ENCODE measurements at places on chromosomes 7 and 10.

GRCh38 chr7:110283056-110283455 is 807.9 kb upstream of the LRRN3 start:
- no peak for DNase-seq

- DNase-seq, result no peak
These were observed 130.4 kb upstream of the GDF10 start for GRCh38 chr10:47169581-47169980.

DNA sequence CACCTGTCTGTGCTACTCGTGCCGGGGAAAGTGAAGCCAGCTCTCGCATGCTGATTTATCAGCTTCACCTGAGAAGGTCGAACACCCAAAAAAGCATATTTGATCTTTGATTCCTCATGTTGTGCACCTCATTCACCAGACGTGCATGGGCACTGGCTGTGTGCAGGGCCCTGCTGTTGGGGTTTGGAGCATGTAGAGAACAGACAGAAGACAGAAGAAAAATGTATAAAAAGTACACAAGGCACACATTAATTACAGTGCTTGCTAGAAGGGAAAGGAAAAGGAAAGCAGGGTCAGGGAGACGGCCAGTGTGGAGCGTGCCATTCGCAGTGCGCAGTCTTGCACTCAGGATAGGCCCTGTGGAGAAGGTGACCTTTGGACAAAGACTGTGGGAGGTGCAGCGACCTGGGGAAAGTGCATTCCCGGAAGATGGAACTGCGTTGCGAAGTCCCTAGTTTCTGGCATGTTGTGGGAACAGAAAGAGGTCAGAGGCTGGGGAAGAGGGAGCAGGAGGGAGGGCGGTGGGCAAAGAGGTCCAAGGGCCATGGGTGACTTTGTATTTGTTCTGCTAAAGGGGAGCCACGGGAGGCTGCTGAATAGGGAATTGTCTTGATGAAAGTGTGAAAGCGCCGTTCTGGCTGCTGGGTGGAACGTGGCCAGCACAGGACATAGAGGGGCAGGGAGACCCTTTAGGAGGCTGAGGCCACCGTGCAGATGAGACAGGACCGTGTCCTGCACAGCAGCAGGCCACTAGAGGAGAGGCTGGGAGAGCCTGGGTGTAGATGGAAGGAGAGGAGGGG is 232.8 kb downstream of the GLRX3 start:
- DNase-seq, result no peak

GRCh38 chr7:105096306-105096705 is 82.3 kb downstream of the KMT2E start:
- no peak for DNase-seq

GRCh38 chr7:85630904-85631600 is 444.2 kb upstream of the SEMA3D start:
- DNase-seq, result no peak

GRCh38 chr10:119030421-119031250 is 1.1 kb downstream of the NANOS1 start:
- peak; percentile 72 for DNase-seq

GRCh38 chr7:150982351-150982750 is 4.2 kb upstream of the KCNH2 start:
- no peak for DNase-seq

GRCh38 chr10:52191049-52191448 is 123.0 kb upstream of the DKK1 start:
- DNase-seq, result no peak

GRCh38 chr10:112375721-112376395 is 1.9 kb downstream of the ACSL5 start:
- peak; percentile 35 for DNase-seq

DNA sequence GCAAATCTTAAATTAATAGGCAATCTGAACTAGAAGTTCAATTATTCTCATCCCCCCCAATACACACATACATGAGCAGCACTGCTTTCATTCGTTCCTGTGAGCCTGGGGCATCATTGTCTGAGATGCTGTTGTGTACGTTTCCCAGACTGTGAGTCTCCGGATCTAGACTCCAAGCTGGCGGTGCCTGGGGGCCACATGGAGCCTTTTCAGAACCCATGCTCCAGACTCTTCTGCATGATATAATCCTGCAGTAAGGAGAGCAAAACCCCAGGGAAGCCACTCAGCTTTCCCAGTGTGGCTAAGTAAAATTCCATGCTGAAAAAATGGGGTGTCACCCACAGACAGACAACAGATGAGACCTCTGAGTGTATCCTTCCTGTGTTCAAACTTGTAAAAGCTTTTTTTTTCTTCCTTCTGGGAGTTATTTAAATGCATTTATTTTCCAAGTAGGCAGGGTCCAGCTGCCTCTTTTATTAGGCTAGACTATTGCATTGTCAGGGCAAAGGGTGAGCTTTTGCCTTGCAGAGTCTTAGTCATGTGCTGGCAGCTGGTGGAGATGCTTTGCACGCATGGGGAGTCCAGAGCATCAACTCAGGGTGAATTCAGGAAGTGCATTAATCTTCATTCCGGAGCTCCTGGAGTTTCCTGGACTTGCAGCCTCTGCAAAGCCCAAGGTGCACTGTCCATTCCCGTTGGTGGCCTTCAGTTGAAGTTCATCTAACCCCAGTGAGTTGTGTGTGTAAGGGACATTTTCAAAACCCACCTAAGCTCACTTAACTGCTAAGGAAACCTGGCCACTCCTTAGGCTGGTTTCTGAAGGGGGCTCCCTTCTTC is 185.7 kb upstream of the ADO start:
- DNase-seq, result no peak

DNA sequence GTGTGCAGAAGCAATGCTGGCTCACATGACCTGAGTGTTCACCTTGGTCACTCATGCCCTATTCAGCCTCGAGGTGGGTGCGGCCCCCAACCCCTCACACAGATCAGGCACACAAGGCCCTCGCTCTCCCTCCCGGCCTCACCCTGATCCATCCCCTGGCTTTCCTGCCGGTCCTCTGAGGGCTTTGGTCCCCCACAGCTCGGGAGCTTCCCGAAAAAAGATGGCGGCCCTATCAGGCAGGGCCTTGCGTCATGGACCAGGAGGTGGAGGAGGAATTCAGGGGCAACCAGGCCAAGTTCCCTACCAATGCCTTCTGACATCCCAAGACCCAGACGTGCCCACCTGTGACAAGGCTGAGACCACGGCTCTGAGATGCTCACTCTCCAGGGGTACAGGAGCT is 43.7 kb upstream of the DNAAF5 start:
- no peak for DNase-seq

DNA sequence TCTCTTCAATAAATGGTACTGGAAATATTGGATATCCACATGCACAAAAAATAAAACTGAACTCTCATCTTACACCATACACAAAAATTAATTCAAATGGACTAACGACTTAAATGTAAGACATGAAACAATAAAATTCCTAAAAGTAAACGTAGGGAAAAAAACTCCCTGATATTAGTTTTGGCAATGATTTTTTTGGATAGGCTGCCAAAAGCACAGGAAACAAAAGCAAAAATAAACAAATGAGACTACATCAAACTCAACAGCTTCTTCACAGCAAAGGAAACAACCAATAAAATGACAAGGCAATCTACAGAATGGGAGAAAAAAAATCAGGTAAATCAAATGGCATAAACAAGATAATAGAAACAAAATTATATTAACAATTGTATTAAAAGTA is 65.7 kb downstream of the ORC5 start:
- no peak for DNase-seq

DNA sequence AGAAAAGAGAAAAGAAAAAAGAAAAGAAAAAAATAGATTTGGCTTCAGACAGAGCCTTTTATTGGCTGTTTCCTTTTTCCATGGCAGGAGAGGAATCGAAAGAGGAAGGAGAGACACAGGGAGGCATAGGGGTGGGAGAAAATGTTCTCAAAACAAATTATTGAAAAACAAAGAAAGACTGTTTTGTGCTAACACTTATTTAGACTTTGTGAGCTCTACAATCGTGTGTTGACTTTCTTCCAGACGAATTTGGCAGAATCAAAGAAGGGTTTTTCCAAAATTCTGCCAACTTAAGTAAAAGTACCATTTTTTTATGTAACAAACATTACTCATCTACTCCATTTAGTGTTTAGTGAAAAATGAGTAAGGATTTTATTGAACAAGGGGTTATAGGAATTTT is 982.2 kb downstream of the REEP3 start:
- DNase-seq, result no peak

- no peak for DNase-seq
These were observed 90.2 kb downstream of the FRMD4A start for GRCh38 chr10:14240253-14241189.

GRCh38 chr7:23967949-23968599 is 258.1 kb downstream of the STK31 start:
- DNase-seq, result no peak

DNA sequence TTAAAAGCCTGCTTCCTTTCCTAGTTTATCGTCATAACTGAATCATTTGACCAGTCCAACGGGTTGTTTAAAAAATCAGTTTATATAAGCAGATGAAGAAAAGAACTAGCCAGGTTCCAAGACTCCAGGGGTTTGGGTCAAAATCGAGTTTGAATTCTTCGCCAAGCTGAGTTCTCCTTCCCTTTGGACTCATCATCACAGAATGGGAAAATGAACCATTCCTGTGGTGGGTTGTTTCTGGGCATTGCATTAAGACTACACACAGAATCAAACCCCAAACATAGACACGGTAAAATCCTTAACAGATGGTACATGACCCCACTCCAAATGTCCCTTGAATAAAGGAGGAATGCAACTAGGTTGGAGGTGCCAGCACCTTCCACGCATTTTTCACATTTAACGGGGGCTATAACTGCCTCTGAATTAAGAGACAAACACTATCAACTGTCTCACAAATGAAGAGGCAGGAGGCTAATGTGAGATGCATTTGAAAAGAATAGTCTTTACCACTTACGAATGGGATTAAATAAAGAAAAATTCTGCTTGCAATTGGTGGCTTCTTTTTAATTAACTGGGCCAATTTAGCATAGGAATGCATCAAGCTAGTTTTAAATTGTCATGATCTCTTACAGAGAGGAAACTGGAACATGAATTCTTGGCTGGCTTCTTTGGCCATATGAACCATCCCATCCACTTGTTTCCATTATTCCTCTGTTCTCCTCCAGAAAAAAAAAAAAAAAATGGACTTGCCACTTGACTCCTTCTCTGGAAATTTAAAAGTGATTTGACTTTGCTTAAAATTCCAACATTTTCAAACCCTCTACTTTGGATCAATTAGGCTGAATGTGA is 61.1 kb downstream of the CHST15 start:
- no peak for DNase-seq

- DNase-seq, result no peak
These were observed 60.3 kb downstream of the PRR15 start for GRCh38 chr7:29623973-29624372.

DNA sequence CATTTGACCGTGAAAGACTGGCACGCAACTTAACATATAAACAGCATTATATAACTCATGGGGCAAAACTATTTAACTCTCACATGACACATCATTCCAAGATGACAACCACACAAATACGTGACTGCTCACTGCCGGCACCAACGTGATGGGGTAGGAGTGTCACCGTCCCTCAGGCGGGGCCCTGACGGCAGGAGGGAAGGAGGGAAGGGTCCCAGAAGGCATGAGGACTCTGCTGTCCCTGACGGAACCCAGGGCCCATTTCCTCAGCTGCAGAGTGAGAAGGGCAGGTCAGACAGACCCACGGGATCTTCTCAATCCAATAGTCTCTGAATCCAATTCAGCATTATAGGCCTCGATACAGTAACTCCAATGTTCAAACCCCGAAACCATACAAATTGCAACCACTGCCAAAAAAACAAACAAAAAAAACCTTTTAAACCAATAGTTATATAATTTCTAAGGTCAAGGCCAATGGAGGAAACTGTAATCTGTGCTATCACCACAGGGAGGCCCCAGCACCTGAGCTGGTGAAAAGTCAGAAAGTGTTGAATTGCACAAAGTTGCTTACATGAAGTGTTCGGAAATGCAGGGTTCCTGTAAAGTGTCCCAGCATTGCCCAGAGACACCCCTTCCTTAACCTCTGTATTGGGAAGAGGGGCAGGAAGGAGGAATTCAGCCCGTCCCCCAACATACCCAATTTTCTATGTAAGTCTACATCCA is 137.4 kb downstream of the TNS3 start:
- no peak for DNase-seq

- DNase-seq, result no peak
These were observed 56.9 kb upstream of the WNT16 start for GRCh38 chr7:121271916-121272315.

GRCh38 chr10:114548662-114549061 is 109.4 kb downstream of the ABLIM1 start:
- DNase-seq, result peak; percentile 40

DNA sequence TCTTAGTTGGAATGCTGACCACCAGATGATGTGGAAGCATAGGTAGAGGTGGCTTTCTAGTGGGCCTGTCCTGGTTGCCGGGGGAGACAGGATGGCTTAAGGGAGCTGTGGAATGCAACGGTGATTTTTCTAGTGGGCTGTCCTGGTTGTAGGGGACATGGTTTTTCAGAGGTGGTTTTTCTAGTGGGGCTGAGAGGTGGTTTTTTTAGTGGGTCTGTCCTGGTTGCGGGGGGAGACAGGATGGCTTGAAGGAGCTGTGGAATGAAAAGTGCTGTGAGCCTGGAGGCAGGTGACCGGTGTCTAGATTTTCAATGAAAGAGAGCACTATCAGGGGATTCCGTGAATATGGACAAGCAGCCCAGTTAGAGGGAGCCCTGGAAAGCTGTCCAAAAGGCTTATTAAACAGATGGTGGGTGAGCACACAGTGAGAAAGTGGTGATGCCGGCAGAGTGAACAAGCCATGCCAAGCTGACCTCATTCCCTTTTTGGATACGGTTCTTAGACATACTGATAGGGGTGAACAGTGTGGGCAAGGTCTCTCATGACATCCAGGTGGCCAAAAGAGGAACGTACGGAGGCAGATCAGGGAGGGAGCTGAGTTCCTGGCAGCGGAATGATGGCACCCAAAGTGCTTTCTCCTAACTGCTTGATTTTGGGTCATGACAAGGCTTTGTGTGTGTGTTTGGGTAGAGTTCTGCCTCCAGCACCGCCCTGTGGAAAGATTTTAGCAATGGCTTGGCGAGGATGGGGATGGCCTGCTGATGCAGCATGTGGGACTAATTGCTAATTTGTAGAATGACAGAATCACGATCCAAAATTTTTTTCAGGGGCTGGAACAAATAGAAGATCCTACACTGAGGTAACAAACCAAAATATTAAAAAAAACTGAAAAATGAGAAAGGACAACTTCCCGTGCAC is 126.6 kb downstream of the TMEM178B start:
- DNase-seq, result no peak

DNA sequence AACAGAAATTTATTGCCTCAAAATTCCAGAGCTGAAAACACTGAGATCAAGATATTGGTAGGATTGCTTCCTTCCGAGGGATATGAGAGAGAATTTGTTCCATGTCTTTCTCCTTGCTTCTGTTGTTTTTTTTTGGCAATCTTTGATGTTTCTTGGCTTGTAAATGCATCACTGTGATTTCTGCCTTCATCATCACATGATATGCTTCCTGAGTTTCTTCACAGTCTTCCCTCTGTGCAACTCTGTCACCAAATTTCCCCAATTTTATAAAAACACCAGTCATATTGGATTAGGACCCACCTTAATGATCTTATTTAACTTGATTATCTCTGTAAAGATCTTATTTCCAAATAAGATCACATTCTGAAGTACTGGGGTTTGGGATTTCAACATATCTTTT is 14.7 kb downstream of the TMEM236 start:
- DNase-seq, result no peak

Data from RKO (cell line).